ENCODE measurements at places on chromosomes 11 and 22.

- no peak for DNase-seq
Measured at GRCh38 chr22:23401111-23401909, 178.8 kb downstream of the IGLL1 start.

- DNase-seq: no peak
Measured at GRCh38 chr11:64327375-64327774, 9.5 kb downstream of the PRDX5 start.

DNA sequence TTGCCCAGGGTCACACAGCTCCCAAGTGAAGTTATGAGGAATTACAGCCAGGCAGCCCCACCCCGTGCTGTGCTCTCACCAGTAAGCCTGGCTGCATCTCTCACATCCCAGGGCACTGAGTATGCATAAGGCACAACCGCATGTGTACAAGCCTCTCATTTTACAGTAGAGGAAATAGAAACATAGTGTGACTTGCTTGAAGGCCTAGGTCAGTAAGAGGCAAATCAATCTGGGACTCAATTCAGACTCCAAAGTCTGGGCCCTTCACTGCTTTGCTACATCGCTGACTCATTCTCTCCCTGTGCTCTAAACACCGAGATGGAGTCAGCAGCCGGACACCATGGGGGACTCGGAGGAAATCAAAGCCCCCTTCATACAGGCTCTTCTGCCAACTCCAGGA is 7.9 kb downstream of the ABTB2 start:
- DNase-seq: no peak

- DNase-seq: no peak
Measured at GRCh38 chr22:45047260-45047659, 37.5 kb upstream of the PHF21B start.

DNA sequence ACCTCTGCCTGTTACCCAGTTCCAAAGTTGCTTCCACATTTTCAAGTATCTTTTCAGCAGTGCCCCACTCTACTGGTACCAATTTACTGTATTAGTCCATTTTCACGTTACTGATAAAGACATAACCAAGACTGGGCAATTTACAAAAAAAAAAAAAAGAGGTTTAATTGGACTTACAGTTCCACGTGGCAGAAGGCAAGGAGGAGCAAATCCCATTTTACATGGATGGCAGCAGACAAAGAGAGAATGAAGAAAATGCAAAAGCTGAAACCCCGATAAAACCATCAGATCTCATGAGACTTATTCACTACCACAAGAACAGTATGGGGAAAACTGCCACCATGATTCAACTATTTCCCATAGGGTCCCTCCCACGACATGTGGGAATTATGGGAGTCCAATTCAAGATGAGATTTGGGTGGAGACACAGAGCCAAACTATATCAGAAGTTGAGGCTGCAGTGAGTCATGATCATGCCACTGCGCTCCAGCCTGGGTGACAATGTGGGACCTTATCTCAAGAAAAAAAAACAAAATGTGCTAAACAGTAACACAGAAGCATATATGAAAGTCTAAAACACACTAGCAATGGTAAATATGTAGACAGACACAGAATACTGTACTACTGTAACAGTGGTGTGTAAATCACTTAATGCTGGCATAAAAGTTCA is 190.3 kb upstream of the ZC3H12C start:
- no peak for DNase-seq

DNA sequence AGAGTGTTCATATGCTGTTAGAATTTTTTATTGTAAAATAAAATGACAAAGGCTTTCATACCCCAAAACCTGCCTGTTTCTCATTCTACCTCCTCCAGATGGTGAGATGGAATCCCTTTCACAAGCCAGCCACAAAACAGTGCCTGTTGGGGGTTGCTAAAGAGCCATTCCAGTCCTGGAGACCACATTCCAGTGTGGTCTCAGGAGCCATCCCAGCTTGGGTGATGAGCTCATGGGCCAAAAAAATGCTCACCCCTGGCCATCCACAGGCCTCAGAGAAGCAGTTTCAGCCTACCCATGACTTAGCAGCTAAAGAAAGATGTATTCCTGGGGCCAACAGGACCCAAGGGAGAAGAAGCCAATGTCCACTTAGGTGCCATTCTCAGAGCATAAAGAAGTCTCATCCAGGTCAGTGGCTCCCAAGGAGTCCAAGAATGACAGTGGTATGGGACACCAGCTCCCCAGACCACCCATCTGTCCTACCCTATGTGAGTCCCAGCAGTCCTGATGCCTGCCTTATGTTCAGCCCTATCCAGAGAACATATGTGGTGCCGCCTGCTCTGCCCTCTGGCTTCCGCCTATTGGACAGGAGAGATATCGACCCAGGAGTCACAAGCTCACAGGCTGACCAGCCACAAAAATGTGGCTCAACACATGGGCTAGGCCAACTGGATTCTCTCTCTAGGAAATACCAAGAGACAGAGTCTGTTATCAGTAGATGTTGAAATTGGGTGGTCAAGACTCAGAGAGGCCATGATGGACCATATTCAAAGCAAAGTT is 26.4 kb downstream of the C11orf91 start:
- no peak for DNase-seq

DNA sequence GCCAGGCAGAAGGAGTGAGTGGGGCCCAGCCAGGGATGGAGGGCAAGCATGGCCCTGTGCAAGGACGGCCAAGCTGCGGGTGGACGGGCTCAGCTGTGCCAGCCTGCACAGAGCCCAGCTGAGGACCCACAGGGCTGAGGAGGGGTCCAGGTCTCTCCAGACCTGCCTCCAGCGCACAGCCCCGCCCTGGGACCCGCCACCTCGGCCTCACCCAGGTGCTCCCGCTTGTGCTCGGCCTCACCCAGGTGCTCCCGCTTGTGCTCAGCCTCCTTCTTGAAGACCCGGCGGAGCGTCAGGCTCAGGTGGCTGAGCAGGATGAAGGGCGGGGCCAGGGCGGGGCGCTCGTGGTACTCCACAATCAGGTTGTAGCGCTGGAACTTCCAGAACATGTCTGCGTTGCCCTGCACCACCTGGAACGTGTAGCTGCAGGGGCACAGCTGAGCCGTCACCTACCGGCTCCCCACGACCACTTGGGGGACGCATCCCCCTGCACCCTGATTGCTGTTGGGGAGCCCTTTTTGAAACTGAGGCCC is 6.4 kb downstream of the TSSC4 start:
- no peak for DNase-seq

DNA sequence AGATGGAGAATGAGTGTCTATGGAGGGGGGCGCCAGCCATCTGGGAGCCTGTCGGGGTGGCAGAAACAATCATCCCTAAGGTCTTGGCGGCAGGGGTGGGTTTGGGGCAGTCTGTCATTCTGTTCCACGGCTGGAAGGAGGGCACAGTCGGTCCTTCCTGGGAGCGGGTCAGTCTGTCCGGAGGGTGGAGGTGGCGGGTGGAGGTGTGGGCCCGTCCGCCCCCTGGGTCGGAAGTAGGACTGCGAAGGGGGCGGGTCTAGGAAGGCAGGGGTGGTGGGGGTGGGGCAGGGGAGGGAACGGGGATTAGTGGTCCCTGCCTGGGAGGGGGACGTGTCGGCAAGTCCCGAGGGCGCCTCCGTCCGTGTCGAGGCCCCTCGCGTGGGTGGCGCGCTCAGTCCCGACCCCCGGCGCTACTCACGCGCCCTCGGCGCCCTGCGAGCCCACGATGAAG is 461 bp downstream of the TBC1D10A start:
- DNase-seq: peak; percentile 24

GRCh38 chr11:20453657-20454316 is 66.3 kb downstream of the PRMT3 start:
- DNase-seq: no peak

- DNase-seq: no peak
Measured at GRCh38 chr11:33787076-33787475, 12.8 kb upstream of the FBXO3 start.

GRCh38 chr22:38731703-38732161 is 24.1 kb downstream of the SUN2 start:
- no peak for DNase-seq

- no peak for DNase-seq
Measured at GRCh38 chr11:28835790-28836189, 727.6 kb downstream of the METTL15 start.

- DNase-seq: no peak
Measured at GRCh38 chr11:83694191-83694910, 408.2 kb upstream of the CCDC90B start.

- no peak for DNase-seq
Measured at GRCh38 chr22:42562279-42562678, 8.5 kb downstream of the SERHL2 start.

- no peak for DNase-seq
Measured at GRCh38 chr11:111632516-111633220, 30.4 kb downstream of the SIK2 start.

GRCh38 chr22:24727218-24727851 is 47.2 kb downstream of the PIWIL3 start:
- DNase-seq: no peak

GRCh38 chr11:114082767-114083181 is 23.3 kb downstream of the ZBTB16 start:
- no peak for DNase-seq

- no peak for DNase-seq
Measured at GRCh38 chr22:39348909-39349505, 784 bp upstream of the SYNGR1 start.

DNA sequence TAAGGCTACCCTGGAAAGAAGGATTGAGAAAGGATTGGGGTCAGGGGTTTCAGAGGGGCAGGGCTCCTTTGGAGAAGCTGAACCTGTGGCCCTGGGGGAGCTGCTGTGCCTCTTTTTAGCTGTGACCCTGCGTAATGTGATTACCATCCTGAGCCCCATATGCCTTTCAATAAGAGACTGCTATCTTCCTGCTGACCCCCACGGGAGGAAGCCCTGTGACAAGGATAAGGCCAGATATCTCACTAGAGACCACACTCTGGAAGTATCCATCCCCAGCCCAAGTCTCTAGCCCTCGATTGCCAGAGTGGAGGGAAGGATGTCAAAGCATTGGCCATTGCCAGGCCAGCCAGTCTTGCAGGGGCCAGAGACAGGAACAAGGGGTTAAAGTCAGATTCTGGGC is 4.8 kb upstream of the SLC39A13 start:
- no peak for DNase-seq

DNA sequence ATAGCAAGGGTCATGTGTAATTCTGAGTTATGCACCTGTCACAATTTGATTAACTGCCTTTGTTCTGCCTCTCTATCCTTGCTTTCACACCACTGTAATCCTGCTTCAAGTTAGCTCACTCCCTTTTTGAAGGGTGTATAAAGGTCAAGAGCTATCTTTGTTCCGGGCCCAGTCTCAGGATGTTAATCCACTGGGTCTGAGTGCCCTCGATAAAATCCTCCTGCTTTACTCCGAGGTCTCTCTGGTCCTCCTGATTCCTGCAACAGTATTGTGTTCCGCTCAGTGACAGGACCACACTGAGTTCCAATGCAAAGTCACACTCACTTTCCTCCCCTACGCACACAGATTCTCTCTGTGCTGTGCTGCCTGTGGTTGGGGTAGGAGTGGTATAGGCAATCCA is 186.5 kb downstream of the DYNC2H1 start:
- DNase-seq: no peak

GRCh38 chr22:39184586-39185577 is 32.4 kb upstream of the CBX7 start:
- no peak for DNase-seq

DNA sequence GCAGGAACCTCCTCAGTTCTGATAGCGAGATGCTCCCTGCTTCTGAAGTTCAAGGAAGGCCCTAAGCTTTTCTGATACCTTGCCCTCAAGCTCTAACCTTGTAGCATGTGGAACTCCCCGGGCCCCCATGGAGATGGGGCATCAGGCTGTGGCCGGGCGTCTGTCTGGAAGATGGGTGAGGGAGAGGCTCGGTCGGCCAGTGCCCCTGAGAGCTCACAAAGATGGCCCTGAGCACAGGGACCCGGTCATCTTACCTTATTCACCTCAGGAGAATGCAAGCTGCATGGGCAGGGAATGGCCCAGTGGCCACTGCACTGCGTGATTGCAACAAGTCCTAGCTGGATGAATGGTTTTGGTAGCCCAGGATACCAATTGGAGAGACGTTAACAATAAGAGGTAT is 830.3 kb downstream of the TBC1D22A start:
- DNase-seq: no peak

- no peak for DNase-seq
Measured at GRCh38 chr11:57778318-57779037, 16.9 kb downstream of the CTNND1 start.

- no peak for DNase-seq
Measured at GRCh38 chr11:94956963-94957362, 16.4 kb downstream of the CWC15 start.

GRCh38 chr11:111324277-111324720 is 26.0 kb downstream of the POU2AF3 start:
- no peak for DNase-seq

GRCh38 chr11:99079576-99079975 is 58.8 kb downstream of the CNTN5 start:
- DNase-seq: no peak

DNA sequence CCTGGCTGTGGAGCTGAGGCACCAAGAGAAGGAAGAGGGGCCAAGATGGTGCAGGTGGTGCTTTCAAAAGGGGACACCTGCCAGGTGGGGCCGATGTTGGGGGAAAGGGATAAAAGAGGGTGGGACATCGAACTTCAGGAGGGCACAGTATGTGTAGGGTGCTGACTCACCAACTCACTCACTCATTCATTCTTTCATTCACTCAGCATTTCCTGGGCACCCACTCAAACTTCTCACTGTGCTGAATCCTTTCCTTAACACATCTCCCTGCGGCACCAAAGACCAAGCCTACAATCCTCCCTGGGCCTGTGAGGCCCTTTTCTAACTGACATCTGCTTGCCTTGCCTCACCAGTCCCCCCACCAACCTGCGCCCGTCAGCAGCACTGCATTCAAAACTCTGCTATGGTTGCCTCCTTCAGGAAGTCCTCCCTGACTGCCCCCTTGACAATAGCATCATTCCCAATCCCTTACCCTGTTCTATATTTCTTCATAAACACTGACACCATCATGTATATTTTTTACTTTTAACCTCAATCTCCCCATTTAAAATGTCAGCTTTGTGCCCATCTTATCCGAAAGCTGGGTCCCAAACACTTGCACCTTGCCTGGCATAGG is 246.6 kb downstream of the MN1 start:
- no peak for DNase-seq

GRCh38 chr11:5228124-5228523 is 1.3 kb upstream of the HBB start:
- no peak for DNase-seq

- no peak for DNase-seq
Measured at GRCh38 chr11:90705661-90706060, 482.8 kb upstream of the CHORDC1 start.

DNA sequence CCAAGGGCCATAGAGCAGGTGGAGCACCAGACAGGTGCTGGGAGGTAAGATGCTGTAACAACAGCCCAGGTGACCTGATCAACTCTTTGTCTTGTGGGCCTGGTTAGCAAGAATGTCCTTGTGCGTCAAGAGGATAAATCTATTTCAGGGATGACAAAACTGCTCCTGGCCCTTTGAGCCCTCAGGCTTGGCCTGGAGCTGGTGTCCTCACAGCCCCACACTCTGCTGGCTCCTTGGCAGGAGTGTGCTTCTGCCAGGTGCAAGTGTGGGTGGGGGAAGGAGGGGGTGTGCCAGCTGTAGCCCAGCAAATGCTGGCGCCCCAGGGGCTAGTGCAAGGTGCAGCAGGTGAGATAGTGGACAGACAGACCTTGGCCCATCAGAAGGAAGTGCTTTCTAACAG is 19.5 kb downstream of the AMPD3 start:
- DNase-seq: no peak

GRCh38 chr11:8610532-8611116 is 16.6 kb upstream of the STK33 start:
- no peak for DNase-seq
